Retina (tissue), 1 donor: ENCODE measurements at places on chromosomes 16 and 17.

DNA sequence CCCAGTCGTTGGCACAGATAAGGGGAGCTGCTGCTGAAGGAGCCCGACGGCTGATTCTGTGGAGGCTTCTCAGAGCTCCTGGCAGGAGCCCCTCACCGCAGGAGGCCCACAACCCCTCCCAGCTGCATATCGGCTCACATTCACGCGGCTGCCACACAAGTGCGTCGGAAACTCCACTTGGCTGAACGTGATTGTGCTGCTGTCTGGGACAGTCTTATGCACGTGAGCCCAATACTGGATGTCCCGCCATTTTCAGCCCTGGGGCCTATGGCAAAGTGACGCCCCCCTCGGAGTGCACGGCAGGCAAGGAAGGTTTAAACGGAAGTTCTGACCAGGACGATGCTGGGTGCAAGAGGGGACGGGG lies 8.7 kb upstream of the PITPNA start:
- DNase-seq: peak; percentile 37

GRCh38 chr16:505479-506245 lies 21.9 kb upstream of the CAPN15 start:
- DNase-seq: no peak

DNA sequence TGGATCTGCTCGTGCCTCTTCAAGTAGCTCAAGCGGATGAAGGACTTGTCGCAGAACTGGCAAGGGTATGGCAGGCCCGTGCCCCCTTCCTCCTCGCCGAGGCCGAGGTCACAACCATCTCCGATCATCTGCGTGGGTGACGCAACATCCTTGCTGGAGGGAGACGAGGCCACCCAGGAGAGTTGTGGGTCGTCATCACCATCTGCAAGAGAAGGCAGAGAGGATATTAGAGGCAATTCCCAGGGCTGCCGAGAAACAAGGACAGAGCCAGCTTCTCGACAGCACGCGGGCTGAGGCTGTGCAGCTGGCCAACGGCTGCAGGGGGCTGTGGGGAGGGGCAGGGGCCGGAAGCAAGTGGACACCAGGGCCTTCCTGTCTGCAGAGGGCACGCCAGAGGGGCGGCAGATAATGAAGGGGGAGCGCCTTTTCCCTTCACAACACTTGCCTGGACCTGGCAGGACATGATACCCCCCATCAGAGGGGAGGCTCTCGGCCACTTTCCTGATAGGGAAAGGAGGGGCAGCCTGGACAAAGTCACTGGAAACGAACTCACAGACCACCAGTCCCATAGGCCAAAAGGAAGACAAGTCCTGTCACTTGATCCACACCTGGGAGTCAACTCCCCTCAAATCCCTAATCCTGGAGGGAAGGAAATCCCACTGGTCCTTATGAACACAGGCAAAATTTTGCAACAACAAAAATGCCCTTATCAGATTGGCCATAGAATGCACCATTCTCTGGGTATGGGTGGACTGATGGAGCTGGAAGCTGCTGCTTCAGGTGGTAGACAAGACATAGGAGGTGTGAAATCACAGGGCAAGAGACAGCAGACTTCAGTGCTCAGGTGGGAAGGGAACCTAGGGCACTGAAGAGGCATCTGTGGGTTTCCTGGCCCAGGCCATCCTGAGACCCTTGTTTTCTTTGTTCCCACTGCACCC lies 217.0 kb downstream of the ZNF423 start:
- DNase-seq: peak; percentile 86

DNA sequence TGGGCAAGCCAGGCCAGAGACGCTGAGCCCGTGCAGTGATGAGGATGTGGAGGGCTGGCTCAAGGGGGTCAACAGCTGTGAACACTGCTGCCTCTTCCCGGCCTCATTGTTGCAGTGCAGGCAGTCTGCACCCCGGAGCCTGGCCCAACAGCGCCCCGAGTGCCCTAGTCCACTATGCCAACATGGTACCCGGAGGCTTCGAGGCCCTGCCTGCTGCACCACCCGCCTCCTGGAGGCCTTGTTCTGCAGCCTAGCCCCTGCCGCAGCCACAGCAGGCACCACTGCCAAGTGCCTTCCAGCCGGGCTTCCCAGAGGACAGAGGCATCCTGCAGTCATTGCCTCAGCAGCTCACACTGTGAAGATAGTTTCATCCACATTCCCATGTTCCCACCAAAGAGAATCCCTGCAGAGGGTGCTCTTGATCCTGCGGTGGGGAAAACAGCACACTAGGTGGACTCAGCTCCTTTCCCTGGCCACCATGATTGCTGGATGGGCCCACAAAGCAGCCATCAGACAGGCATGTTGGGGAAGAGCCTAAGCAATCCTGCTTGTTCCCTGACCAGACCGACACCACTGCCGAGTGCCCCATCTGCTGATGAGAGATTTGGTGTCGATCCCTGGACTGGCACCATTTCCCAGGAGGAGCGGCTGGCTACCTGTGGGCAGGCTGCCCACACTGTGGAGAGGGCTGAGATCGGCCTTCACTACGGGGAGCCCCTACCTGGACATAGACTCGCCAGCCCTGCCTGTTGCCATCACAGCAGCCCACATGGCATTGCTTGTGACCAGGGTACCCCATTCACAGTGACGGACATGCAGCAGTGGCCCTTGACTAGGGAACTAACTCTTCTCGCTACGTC lies 44.9 kb downstream of the USP22 start:
- no peak for DNase-seq

DNA sequence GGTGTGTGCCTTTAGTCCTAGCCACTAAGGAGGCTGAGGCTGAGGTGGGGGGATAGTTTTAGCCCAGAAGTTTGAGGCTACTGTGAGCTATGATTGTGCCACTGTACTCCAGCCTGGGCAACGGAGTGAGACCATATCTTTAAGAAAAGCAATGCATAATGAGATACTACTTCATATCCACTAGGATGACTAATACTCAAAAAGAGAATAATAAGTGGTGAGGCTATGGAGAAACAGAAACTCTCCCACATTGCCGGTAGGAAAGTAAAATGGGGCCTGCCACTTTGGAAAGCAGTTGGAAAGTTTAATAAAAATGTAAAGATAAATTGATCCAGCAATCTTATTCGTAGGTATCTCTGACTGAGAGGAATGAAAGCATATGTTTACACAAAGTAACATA lies 4.6 kb upstream of the NPIPB2 start:
- DNase-seq: no peak

DNA sequence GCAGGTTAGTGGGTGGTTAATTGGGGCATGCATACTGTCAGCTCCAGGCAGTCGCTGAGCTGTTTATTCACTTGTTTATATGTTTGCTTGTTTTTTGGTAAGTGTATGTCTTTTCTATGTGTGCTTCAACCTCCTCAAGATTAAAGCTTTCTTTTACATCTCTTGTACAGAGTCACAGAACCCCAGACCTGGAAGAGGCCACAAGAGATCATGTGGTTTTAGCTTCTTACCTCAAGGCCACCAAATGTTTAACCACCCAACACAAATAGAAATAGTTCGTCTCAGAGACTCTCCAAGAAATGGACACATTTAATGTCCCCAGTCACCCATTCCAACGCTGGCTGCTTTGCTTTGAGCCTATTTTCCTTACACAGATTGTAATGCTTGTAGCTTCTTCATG lies 11.8 kb upstream of the TMEM98 start:
- no peak for DNase-seq
